Stimulated activated CD8-positive, alpha-beta memory T cell treated with anti-CD3 and anti-CD28 coated beads, Interleukin-2, amount 100 ng/mL, for 1 hour (primary cell): ENCODE measurements at places on chromosomes 6 and 20.

GRCh38 chr6:46734867-46735719 lies at the start of gene PLA2G7:
TSS of gene PLA2G7 (minus strand) at chr6:46735375. CDS start at chr6:46722891, 12,484 bp downstream.
- no peak for DNase-seq

DNA sequence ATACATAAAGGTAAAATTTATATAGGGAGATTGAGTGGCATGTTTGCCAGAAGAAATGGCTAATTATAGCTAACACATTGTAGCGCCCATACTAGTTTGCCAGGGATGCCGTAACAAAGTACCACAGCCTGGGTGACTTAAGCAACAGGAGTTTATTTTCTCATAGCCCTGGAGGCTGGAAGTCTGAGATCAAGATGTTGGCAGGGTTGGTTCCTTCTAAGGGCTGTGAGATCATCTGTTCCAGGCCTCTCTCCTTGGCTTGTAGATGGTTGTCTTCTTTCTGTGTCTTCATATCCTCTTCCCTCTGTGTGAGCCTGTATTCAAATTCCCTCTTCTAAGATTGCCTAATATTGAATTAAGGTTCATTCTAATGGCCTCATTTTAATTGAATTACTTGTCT lies 417.5 kb upstream of the OPRM1 start:
- DNase-seq = no peak

- peak; percentile 31 for DNase-seq
Measured at GRCh38 chr6:134247231-134247833, 70.6 kb downstream of the SGK1 start.

DNA sequence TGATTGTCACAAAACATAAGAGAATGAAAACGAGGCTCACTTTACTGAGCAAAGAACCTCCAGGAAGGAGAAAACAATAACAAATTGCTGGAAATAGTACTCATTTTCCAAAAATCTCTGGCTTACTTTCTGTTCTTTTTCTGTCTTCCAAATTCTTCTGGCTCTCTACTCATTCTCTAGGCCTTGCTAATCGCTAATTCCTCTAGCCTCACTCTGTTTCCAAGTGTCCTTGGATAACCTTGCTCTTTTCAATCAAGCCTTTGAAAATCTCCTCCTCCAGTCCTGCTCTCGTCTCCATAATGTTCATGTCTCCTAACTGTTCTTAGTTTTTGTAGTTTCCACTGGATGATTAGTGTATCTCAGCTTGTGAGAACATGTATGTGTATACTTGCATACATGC lies 96.2 kb upstream of the MAP7 start:
- no peak for DNase-seq

DNA sequence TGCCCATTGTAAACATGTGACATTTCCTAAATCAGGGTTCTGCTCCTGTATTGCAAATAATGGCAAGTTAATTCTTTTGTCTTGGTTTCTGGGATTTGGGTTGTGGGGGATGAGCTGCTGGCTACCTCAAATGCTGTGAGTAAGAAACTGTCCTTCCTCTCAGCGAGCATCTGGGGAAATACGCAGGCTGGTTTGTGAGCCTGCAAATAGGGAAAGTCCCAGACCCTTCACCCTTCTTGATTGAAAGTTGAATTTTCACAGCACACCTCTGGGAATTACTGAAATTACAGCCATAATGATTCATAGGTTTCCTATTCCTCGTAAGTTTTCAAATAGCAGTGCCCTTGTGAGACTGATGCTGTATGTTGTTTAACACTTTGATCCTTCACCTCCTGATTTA lies 138.1 kb downstream of the TBXT start:
- DNase-seq = no peak

GRCh38 chr20:52889225-52889624 lies 82.9 kb upstream of the TSHZ2 start:
- no peak for DNase-seq

DNA sequence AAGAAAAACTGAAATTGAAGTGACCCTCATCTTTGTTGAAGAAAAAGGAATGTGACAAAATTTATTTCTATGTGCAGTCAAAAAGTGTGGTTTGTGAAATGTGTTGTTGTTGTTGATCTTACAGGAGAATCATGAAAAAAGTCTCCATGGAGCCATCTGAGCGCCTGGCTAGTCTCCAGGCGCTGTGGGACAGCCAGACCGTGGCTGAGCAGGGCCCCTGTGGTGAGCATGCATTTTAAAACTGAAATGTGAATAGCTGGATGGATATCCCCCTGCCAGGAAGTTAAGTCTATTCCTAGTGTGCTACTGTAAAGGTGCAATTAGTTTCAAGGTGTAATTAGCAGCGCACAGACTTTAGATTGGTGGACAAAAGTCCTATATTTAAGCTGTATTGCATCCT lies 170.6 kb downstream of the CARMIL1 start:
- DNase-seq = no peak

DNA sequence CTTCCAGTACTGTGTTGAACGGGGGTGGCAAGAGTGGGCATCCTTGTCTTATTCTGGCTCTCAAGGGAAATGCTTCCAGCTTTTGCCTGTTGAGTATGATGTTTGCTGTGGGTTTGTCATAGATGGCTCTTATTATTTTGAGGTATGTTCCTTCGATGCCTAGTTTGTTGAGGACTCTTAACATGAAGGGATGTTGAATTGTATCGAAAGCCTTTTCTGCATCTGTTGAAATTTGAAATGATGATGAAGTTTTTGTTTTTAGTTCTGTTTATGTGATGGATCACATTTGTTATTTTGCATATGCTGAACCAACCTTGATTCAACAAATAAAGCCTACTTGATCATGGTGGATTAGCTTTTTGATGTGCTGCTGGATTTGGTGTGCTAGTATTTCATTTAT lies 48.0 kb downstream of the RPRD1B start:
- DNase-seq = no peak

DNA sequence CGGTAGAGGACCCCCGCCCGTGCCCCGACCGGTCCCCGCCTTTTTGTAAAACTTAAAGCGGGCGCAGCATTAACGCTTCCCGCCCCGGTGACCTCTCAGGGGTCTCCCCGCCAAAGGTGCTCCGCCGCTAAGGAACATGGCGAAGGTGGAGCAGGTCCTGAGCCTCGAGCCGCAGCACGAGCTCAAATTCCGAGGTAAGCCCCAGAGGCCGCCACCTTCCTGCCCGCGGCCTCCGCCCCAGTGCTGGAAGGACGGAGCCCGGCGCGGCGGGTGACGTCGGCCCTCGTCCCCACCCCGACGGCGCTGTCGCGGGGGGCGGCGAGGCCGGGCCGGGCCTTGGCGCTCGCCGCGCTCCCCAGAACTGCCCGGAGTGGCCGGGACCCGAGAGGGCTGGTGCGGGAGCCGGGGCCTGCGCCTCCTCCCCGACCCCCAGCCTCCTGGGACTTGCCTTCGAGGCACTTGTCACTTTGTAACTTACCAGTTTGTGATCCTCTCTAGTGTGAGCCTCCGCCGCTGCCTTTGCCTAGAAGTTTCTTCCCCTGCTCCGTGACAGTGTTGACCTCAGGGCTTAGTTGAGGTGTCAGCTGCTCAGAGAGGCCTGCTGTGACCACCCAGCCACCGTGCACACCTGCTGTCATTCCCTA lies 417 bp downstream of the VAPB start:
- no peak for DNase-seq

GRCh38 chr20:25214819-25215218 lies 19.3 kb downstream of the ENTPD6 start:
- no peak for DNase-seq

GRCh38 chr6:136873748-136874147 lies 48.4 kb upstream of the SLC35D3 start:
- DNase-seq = no peak

DNA sequence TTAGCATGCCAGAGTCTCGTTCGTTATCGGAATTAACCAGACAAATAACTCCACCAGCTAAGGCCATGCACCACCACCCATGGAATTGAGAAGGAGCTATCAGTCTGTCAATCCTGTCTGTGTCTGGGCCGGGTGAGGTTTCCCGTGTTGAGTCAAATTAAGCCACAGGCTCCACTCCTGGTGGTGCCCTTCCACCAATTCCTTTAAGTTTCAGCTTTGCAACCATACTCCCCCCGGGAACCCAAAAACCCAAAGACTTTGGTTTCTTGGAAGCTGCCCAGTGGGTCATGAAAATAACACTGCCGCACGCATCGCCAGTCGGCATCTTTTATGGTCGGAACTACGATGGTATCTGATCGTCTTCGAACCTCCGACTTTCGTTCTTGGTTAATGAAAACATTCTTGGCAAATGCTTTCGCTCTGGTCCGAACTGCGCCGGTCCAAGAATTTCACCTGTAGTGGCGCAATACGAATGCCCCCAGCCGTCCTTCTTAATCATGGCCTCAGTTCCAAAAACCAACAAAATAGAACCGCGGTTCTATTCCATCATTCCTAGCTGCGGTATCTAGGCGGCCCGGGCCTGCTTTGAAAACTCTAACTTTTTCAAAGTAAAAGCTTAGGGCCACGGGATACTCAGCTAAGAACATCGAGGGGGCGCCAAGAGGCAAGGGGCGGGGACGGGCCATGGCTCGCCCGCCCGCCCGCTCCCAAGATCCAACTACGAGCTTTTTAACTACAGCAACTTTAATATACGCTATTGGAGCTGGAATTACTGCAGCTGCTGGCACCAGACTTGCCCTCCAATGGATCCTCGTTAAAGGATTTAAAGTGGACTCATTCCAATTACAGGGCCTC lies 1958.5 kb upstream of the DEFB115 start:
- no peak for DNase-seq

GRCh38 chr6:23097566-23097965 lies 528.2 kb downstream of the HDGFL1 start:
- no peak for DNase-seq

GRCh38 chr6:101878554-101879276 lies 485.2 kb downstream of the GRIK2 start:
- no peak for DNase-seq

DNA sequence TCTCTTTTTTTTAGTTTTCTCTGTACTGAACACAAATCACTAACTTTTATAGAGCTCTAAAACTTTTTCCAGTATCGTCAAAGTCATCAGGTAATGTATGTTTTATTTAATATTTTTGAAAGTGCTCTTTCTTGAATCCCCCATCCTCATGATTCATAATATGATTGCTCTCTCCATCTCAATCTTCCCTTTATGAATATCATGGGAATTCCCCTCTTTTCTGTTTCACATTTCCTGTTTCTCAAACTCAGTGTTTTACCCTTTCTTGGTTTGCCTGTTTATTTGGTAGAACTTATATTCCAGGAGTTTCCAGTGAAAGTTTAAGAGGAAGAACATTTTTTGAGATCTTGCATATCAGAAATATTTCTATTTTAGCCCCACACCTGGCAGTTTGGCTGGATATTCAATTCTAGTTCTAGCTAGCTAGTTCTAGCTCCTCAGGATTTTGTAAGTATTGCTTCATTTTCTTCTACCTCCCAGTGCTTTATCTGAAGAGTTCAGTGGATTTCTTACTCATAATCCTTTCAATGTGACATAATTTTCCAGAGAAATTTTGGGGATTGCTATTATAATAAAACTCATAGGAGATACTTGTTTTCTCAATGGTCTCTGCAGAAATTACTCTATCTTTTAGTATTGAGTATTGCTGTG lies 6.1 kb upstream of the C6orf58 start:
- DNase-seq = no peak

GRCh38 chr20:47152068-47152467 lies 204.4 kb downstream of the ZMYND8 start:
- no peak for DNase-seq

DNA sequence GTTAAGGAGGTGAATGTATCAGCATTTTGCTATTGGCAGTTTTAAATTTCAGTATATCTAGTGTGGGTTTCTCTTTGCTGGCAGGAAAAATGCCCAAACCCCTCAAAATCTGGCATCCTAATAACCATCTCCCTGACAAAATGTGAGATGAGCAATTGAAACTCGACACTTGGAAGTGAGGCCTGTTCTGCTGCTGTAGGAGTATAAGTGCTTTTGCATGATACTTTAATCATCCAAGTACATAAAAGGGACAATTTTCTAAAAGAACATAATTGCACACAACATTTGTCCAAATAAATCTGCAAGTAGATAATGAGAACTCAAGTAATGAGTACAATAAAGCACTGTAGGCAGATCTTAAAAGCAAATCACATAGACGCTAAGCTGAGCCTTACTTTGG lies 36.5 kb downstream of the LAMP5 start:
- DNase-seq = no peak

- no peak for DNase-seq
Measured at GRCh38 chr6:2426561-2427340, 181.3 kb upstream of the GMDS start.

GRCh38 chr6:73079611-73079955 lies 145.7 kb downstream of the KHDC1L start:
- DNase-seq = no peak

- DNase-seq = no peak
Measured at GRCh38 chr6:45493761-45494160, 116.0 kb upstream of the SUPT3H start.
